ENCODE measurements at places on chromosomes 12 and 14. TPM values are rescaled to one million over a fixed set of nuclear protein-coding genes. Genes with fewer than 3 reads are reported as not detected.

- no peak overlapping the region for H3K27ac ChIP-seq
- H3K36me3 ChIP-seq = no peaks in the 10 kb centered on the region
- H3K27me3 ChIP-seq = no peaks in the 10 kb centered on the region
- H3K4me1 ChIP-seq = peaks cover 22% of the 10 kb centered on the region
Observed at GRCh38 chr12:76633415-76633814, 73.8 kb upstream of the OSBPL8 start.

DNA sequence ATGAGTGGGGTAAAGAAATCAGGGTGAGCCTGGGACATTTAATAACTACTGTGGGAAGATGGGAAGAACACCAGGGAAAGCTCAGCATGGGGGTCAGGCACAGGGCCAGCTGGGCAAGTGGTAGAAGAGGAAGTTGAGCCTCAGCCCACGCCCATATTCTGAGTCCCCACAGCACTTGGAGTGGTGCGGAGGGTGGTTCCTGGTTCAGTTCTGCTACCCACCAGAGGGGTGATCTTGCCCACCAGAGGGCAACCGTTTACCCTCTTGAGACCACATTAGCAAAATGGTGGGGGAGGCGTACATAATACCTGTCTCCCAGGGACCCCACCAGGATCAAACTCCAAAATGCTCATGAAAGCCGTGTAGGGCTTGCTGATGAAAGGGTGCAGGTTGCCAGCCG, 16.8 kb upstream of the ANKRD33 start:
- H3K27ac ChIP-seq = no peak overlapping the region
- peaks cover 45% of the 10 kb centered on the region for H3K27me3 ChIP-seq
- no peak for DNase-seq
- no peak overlapping the region for H3K4me3 ChIP-seq
- peaks cover 11% of the 10 kb centered on the region for H3K4me1 ChIP-seq

- H3K27me3 ChIP-seq = no peaks in the 10 kb centered on the region
- no peaks in the 10 kb centered on the region for H3K36me3 ChIP-seq
- no peak for DNase-seq
- peaks cover 2% of the 10 kb centered on the region for H3K4me1 ChIP-seq
Observed at GRCh38 chr12:12081836-12082497, 11.2 kb downstream of the BCL2L14 start.

- H3K36me3 ChIP-seq = no peaks in the 10 kb centered on the region
- H3K27me3 ChIP-seq = peaks cover 22% of the 10 kb centered on the region
- H3K27ac ChIP-seq = no peak overlapping the region
- no peak for DNase-seq
Observed at GRCh38 chr12:55684761-55685370, 22.8 kb downstream of the ITGA7 start.

Gene IL31
- total RNA-seq = not detected

DNA sequence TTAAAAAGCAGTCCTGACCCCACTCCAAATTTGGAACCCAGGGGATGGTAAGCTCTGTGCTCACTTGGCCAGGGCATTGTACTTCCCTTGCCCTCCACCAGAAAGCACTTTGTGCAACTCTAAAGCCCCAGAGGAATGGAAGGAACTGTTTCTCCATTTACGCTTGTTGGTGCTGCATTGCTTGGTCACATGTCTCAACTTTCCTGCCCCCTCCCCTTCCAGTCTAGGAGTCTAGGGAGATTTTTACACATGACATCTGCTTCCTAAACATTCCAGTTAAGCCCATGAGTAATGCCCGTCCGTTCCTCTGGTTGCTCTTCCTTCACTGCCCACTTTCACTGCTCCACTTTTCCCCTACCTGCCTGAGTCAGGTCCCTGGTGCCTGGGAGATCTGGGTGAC, 92.6 kb upstream of the MAP1LC3B2 start:
- H3K36me3 ChIP-seq = no peaks in the 10 kb centered on the region
- DNase-seq = no peak
- H3K27ac ChIP-seq = no peak overlapping the region
- no peaks in the 10 kb centered on the region for H3K27me3 ChIP-seq
- no peak overlapping the region for H3K4me3 ChIP-seq
- no peaks in the 10 kb centered on the region for H3K4me1 ChIP-seq

DNA sequence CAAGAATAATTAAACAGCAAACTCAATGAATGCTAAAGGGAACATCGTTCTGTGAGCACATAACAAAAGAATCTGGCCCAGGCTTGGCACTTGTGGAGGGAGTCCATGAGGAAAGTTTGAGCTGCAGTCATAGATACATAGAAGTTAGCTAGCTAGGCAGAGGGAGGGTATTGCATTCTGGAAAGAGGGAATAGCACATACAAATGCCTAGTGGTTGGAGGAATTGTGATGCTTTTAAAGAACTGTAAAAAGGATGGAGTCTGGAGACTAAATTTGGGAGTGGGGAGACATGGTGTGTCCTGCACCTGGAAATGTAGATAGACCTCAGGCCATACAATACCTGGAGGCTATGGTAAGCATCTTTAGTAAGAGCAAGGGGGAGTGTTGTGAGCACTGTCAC, 24.0 kb downstream of the SLC35E3 start:
- H3K4me1 ChIP-seq = peaks cover 13% of the 10 kb centered on the region
- H3K27ac ChIP-seq = no peak overlapping the region
- no peaks in the 10 kb centered on the region for H3K27me3 ChIP-seq
- H3K36me3 ChIP-seq = peaks cover 4% of the 10 kb centered on the region
- DNase-seq = no peak

All from activated naive CD8-positive, alpha-beta T cell treated with anti-CD3 and anti-CD28 coated beads for 36 hours (primary cell).